ENCODE measurements at places on chromosomes 1 and 21.

- no peak for DNase-seq
These were observed 30.7 kb downstream of the NOL9 start for GRCh38 chr1:6523566-6523965.

- DNase-seq, result no peak
These were observed 252.5 kb upstream of the PLXNA2 start for GRCh38 chr1:208496467-208497371.

DNA sequence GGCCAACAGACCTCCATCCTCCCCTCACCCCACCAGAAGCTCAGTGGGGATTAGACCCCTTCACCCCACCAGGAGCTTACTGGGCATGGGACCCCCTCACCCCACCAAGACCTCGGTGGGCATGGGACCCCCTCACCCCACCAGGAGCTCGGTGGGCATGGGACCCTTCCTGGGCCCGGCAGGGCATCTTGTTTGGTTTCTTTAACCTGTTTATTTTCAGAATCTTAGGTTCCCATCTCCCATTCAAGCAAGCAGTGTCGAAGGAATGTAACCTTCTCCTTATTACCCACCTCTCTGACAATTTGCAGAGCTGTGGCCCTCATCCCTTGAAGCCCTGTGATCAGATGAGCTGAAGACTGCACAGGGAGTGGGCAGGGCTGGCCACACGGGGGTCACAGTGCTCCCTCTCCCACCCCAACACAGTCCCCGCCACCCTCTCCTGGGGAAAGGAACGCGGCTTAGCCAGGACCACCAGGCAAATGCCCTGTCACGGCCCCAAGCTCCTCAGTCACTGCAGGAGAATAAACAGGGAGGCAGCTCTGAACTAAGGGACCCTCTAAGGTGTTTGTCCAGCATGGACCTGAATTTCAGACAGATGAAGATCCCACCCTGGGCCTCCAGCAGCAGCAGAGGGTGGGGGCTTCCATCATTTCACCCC lies 330.0 kb downstream of the NPHP4 start:
- DNase-seq, result no peak

DNA sequence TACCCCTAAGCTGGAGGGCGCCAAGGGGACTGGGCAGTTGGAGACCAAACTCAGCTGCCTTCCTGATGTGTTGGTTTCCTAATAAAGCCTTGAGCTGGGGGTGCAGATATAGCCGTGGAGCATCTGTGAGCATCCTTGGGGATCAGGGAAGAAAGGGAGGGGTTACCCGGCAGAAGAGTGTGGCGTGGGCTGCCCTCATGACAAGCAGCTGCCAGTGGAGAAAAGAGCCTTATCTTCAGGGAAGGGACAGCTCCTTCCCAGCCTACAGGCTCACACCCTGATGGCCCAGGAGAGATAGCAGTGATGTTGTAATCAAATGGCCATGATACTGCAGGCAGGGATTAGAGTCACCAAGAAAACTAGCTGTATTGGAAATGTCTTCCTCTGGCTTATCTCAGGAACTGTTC lies 10.8 kb upstream of the NFASC start:
- no peak for DNase-seq

DNA sequence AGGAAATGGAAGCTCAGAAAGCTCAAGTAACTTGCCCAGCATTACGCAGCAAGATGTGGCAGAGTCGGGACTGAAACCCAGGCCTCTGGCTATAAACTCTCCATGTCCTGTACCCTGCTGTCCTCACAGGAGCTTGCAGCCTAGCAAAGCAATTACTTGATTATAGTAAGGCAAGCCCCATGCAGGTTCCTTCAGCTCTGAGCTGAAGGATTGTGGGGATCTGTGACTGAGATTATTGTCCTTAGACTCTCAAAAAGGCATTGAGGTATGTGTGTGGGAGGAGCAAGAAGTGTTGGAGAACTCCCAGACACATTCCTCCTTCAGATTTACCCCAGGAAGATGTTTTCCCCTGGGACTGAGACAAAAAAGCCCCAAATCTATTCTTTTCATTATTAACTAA lies 124.0 kb upstream of the SPATA6 start:
- no peak for DNase-seq

GRCh38 chr1:6472391-6472790 lies 6.4 kb upstream of the TNFRSF25 start:
- DNase-seq, result no peak

DNA sequence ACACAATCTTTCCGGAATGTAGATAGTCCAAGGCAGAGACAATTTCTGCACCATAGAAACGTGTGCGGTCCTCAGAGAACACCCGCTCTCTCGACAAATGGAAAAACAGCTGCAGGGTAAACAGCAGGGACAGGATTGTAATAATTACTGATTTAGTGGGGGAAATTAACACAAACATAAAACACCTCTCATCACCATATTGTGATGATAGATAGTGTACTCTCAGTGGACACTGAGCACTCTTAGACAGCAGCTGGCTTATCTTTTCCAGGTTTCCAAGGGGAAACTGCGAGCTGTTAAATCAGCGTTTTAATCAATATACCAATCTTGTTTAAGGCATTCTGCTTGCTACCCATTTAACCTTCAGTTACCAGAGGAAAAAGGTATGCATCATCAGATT lies 277.1 kb downstream of the AKT3 start:
- DNase-seq, result no peak

- DNase-seq, result no peak
These were observed 66.5 kb downstream of the PLXNA2 start for GRCh38 chr1:208177656-208178055.

DNA sequence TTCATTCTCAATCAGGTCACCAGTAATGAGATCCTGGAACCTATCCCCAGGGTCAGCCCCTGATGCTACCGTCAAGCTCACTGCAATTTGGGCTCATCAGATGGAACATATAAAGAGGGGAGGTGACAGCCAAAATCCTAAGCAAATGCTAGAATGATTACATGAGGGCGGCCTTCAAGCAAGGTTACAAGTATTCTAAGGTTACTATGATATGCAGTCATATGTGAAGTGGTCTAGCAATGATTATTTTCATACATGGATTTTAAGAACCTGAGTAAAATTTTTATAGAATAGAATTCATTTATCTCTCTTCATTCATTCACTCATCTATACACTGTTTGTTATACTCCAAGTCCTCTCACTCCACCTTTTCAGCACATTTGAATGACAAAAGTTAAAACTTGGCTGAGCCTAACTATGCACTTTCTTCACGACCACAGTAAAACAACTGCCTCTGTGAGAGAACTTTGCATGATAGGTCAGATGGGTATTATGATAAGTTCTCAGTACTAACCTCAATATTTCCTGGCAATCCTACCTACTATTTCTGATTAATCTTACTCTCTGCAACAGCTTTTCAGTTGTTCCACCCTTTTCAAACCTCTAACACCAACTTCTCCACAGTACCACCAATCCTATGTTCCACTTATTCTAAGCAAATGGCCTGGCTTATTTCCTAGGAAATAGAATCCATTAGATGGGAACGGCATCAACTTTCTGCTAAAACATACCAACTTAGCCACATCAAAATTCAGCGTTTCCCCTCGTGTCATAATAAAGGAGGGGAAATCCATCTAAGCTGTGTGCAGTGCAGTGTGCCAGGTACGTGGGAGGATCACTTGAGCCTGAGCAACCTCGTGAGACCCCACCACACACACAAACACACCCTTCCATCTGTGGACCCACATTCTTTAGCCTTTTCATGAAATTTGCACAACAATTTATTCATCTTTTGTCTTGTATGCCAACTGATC lies 32.0 kb downstream of the LHX9 start:
- DNase-seq, result peak; percentile 32

- DNase-seq, result no peak
These were observed 72.7 kb upstream of the NBPF4 start for GRCh38 chr1:108316545-108316944.

DNA sequence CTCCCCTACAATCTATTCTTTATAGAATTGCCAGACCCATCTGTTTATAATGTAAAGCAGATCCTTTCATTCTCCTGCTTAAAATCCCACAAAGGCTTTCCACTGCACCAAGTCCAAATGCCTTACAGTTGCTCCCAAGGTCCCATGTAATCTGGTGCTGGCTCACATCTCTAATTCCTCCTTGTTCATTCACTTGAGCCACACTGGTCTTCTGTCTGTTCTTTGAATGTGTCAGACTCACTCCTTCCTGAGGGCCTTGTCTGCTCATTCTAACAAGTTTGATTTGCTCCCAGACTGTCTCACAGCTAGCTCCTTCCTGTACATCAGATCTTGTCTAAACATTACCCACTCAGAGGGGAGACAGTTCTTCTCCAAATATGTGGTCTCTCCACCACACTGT lies 38.9 kb downstream of the ALG14 start:
- no peak for DNase-seq

GRCh38 chr21:43840259-43840658 lies 24.8 kb upstream of the AGPAT3 start:
- DNase-seq, result no peak

DNA sequence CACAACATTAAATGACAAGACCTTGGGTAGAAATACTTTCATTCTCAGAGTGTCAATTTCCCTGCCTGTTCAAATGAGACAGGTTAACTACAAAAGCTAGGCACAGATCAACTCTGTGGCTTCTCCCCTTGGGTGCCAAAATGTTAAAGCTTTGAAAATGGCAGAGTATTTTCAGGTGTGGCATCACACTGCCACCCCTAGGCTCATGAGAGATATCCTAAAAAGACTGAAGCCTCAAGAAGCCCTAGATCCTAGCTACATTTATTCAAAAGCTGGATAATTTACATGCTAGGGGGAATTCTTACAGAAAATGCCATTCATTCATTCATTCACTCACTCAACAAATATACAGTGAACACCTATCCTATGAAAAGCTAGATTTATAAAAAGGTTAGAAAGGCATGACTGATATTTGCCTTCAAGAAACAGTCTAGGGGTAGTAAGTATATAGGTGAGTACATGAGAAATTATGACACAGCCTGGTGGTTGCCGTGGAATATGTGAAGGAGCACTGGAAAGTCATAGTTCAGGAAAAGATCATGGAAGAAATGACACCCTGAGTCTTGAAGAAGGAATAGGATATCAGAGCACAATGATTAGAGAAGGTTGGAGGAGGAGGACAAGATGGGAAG lies 15.9 kb upstream of the RAB4A start:
- peak; percentile 31 for DNase-seq

DNA sequence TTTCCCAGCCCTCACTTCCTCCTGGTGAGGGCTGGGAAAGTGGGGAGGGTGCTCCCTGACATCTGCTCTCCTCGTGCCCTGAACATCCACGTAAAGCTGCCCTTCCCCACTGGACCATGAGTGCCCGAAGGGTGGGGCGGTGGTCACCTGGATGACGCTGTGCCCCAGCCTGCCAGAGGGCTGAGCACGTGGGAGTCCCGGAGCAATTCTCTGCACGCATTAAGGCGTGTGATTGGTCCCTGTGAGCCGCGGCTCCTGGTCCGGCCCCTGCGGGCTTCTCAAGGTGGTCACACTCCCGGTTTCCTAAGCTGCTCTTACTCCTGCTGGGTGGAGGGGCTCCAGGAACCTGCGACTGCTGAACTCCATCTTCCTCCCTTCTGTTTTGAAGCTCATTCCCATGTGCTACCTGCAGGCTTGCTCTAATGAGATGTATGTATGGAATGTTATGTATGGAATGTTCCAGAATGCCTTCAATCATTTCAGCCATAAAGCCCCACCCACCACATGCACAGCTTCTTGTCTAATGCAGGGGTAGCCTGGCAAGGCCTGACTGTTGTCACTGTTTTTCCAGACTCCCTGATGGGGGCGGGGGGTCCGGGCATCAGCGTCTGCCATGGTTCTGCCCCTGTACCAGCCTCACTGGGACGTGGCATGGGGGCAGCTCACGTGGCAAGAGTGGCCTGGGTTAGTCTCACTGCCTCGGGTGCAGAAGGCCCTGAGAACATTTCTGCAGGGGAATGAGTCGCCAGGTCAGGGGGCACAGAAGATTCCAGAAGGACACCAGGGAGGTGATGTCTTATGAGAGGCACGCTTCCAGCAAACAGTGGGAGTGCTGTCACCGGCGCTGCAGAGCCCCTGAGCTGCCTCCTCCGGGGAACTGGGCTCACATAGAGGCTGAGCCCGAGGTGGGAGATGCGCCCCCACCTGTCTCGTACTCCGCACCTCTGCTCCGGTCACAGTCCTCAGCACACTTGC lies 19.4 kb downstream of the KRTAP10-1 start:
- no peak for DNase-seq

GRCh38 chr1:243596431-243597062 lies 253.5 kb downstream of the AKT3 start:
- DNase-seq, result peak; percentile 70

- DNase-seq, result no peak
These were observed 136.8 kb downstream of the RHOU start for GRCh38 chr1:228872080-228872479.

DNA sequence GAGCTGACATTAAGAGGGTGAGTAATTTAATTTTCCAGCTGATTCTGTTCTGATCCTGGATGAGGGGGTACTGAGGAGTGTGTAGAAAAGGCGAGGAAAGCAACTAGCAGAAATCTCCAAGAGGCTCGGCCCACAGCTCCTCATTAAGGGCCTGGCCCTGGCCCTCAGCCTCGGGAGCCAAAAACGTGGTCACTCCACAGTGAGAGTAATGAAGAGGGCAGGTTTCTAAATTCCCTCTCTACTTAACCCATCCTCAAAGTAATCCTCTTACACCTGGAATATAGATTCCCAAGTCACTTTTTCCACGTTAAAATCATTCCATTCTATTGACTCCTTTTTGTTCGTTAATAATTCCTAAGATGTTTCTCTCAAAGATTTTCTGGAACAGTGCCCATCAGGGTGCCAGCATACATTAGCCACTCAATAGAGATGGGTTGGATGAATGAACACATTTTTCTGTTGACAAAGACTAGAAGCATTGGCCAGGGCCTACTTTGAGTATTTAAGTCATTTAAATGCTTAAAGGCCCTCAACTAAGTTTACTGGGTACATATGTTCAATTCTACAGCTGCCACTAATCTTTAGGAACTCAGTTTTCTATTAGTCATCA lies 1.1 kb upstream of the COL11A1 start:
- DNase-seq, result no peak

DNA sequence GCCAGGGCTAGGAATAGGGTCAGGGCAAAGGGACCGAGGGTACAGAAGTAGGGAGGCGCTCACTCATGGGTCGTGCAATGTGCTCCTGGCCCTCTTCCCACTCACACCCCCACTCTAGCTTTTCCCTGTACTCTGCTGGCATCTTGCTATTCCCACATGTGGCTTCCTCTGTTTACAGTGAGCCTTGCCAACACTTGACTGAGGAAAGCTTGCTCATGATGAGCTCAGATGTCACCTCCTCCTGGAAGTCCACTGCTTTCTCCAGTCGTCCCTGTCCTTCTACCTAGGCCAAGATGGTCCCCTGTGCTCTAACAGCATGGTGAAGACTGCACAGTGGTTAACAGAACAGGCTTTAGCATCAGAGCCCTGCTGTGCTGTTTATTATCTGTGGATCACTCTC lies 8.0 kb upstream of the RIMS3 start:
- DNase-seq, result no peak

DNA sequence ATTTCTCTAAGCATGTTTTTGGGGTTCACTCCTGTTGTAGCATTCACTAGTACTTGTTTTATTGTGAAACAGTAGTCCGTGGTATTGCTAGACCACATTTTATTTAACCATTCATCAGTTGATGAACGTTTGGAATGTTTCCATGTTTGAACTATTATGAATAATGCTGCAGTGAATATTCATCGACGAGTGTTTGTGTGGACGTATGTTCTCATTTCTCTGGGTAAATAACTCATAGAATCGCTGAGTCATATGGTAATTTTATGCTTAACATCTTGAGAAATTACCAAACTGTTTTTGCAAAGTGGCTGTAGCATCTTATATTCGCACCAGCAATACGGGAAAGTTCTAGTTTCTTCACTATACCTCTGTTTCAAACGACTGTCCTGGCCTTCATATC lies 28.0 kb upstream of the KAZN start:
- no peak for DNase-seq
